Lung (tissue), 17 donors: ENCODE measurements at places on chromosomes 7 and 10.

- H3K27ac ChIP-seq, result no peak overlapping the region
- no peak overlapping the region for H3K4me3 ChIP-seq
- no peak for DNase-seq
- no peaks in the 10 kb centered on the region for H3K36me3 ChIP-seq
Observed at GRCh38 chr7:124752310-124752709, 13.3 kb downstream of the GPR37 start.

- H3K4me3 ChIP-seq, result no peak overlapping the region
- no peak overlapping the region for H3K27ac ChIP-seq
- no peaks in the 10 kb centered on the region for H3K27me3 ChIP-seq
- no peaks in the 10 kb centered on the region for H3K4me1 ChIP-seq
- DNase-seq, result no peak
Observed at GRCh38 chr7:14582010-14582409, 320.5 kb downstream of the DGKB start.

- H3K36me3 ChIP-seq, result no peaks in the 10 kb centered on the region
- no peak overlapping the region for H3K27ac ChIP-seq
- no peak for DNase-seq
- H3K4me3 ChIP-seq, result no peak overlapping the region
- no peaks in the 10 kb centered on the region for H3K27me3 ChIP-seq
- H3K4me1 ChIP-seq, result no peaks in the 10 kb centered on the region
Observed at GRCh38 chr7:18018296-18019215, 9.1 kb downstream of the PRPS1L1 start.

- H3K27me3 ChIP-seq, result no peaks in the 10 kb centered on the region
- H3K36me3 ChIP-seq, result peaks cover 4% of the 10 kb centered on the region
- no peak overlapping the region for H3K27ac ChIP-seq
- peaks cover 13% of the 10 kb centered on the region for H3K4me1 ChIP-seq
- DNase-seq, result no peak
- no peak overlapping the region for H3K4me3 ChIP-seq
Observed at GRCh38 chr10:50426485-50426884, 175.2 kb upstream of the ASAH2 start.

DNA sequence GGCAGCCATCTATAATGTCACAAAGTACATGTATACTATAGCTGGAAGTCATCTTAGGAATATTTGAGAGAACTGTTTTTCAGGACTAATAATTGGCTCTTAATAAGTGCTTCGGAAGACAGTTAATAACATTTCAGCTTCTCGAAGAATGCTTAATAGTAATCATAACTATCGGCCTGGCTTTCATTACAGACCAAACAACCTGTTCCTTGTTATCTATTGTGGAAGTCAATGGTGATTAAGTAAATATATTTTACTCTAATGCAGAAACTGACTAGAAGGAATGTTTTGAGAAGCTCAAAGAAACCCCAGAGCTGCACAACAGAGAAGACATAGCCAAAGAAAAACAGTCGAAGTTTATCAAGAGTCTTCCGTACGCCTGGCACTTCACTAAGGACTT, 106.8 kb upstream of the FAM133B start:
- no peaks in the 10 kb centered on the region for H3K27me3 ChIP-seq
- no peak overlapping the region for H3K27ac ChIP-seq
- H3K4me3 ChIP-seq, result no peak overlapping the region
- H3K36me3 ChIP-seq, result no peaks in the 10 kb centered on the region
- peaks cover 8% of the 10 kb centered on the region for H3K4me1 ChIP-seq
